ENCODE measurements at places on chromosomes 4 and X.

DNA sequence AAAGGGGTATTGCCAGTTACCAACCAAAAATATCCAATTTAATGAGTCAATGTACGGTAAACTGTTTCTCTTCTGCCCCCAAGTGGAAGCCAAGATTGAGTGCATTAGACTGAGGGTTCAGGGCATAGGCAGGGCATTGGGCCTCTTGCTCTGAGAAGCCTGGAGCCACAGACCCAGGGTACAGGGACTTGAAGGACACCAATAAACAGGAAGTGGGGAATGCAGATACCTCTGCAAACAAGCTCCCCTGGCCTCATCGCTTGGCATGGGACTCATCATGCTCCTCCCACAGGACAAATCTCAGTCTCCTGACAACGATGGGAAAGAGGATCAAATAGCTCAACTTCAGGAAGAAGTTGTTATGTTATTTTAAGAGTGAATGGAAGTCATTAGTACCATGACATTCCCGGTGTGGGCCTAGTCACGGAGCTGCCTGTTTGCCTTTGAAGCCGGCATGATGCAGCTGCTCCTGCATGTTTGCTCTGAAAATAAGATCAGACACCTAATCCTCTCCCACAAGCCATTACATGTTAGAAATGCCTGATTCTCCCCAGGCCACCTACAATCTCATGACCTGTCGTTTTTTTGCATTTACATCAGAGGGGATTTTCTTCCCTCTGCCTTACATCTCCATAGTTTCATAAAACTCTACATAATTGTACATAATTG is 224.2 kb downstream of the RCHY1 start:
- DNase-seq = peak; percentile 52

GRCh38 chr4:168484626-168485025 is 4.3 kb upstream of the DDX60L start:
- peak; percentile 60 for DNase-seq

GRCh38 chr4:45064741-45065140 is 338.4 kb upstream of the GNPDA2 start:
- no peak for DNase-seq

GRCh38 chr4:71209161-71209560 is 129.7 kb upstream of the SLC4A4 start:
- no peak for DNase-seq

DNA sequence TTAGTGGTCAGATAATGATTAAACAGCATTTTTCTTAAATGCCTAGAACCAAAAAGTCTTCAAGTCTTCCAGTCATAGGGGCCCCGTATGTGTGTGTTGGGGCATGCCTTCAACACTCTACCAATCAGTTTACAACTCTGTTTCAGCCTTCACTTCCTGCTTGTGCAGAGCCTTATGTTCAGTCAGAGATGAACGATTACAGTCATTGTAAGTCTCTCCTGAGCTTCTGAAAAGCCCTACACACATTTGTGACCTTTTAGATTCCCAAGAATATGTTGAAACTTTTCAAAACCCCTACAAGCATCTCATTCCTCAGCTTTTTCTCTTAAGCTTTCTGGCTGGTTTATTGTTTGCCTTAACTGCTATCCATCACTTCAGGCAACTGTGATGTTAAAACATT is 591.2 kb downstream of the ZNF674 start:
- DNase-seq = no peak

DNA sequence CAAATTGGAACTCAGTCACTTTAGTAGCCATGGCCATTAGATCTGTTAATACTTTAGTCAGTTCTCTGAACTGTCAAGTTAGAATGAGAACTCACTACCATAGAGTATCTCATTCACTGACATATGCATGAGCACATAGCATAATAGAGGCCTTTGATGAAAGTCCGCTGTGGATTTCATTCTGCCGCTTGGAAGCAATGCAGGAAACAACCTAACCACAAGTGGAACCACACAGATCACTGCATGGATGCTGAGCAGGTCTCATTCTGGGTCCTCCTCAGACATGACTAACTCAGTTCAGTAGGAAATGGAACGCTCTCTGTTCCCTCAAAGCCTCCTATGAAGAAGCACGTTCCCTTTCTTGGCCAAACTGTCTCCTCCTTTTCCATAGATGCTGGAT is 1624.8 kb upstream of the TENM3 start:
- DNase-seq = no peak

- DNase-seq = peak; percentile 1
These were observed 803.0 kb downstream of the DMD start for GRCh38 chrX:32408389-32408788.

- DNase-seq = no peak
These were observed 93.7 kb downstream of the GRIA3 start for GRCh38 chrX:123277821-123278220.

GRCh38 chrX:149473966-149474365 is 31.1 kb downstream of the IDS start:
- no peak for DNase-seq

DNA sequence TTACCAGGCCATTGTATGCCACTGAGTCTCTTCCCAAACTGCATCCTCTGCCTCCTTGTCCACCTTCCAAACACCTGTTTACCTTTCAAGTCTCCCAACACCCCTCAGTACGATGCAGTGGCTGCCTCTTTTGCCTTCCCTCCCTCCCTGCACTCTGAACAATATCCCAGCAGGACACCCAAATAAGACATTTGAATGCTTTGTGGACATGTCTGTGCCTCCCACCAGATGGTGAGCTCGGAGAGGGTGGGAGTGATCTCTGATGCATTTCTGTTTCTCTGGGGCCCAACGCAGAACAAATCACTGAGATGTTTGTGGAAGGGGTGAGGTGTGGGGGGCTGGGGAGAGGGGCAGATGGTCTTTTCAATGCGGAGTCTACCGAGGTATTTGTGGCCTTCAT is 33.4 kb downstream of the PJA1 start:
- no peak for DNase-seq

DNA sequence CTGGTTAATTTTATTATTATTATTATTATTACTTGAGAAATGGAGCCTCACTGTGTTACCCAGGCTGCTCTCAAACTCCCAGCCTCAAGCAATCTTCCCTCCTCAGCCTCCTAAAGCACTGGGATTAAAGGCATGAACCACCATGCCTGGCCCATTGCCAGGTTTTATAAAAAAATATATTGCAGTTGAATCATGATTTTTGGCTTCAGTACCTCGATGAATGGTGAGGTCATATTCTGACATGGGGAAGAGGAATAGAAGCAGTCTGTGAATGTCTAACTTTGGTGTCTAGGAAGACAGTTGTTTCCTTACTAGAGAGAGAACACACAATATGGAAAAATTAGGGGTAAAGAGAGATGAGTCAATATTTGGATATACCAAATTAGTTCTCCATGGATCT is 32.0 kb downstream of the CCSER1 start:
- DNase-seq = peak; percentile 81

DNA sequence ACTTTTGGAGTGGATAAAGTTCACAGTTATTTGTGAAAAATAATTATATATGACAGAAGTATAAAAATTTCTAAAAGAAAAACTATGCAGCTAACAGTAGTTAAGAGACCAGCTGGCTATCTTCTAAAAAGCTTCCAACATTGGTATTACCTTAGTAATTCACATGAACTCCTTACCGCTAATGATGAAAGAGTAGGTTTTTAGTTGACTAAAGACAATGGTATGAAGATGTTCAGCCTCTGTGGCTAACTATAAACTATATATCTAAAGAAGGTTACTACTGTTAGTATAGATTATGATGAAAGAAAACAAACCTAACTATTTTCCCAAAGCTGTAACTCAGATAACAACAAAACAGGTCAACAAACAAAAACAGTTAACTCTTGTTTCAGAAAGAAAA is 10.4 kb downstream of the CCNI start:
- no peak for DNase-seq

GRCh38 chr4:132646186-132646585 is 502.9 kb upstream of the PCDH10 start:
- peak; percentile 56 for DNase-seq

DNA sequence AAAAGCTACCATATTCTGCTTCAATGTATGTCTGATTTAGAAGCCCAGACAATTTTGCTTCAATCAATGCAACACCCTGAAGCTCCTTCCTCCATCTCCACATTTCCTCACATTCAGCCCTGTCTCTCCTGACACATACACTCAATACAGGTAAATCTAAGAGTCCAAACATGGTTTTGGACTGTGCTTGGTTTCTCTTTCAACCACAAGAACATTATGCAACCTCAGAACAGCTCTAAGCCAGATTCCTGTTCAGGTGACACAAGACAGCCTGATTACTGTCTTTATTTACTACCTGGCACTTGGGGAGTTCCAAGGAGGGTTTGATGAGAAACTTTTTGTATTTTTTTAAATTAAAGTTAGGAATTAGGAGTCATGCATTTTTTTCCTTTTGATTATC is 307.5 kb upstream of the SLIT2 start:
- peak; percentile 16 for DNase-seq

GRCh38 chr4:26737385-26737784 is 123.3 kb upstream of the STIM2 start:
- DNase-seq = no peak

All from PC-3 (cell line).